Suppressor macrophage treated with lipopolysaccharide for 4 hours (primary cell): ENCODE measurements at places on chromosomes 1 and 21.

DNA sequence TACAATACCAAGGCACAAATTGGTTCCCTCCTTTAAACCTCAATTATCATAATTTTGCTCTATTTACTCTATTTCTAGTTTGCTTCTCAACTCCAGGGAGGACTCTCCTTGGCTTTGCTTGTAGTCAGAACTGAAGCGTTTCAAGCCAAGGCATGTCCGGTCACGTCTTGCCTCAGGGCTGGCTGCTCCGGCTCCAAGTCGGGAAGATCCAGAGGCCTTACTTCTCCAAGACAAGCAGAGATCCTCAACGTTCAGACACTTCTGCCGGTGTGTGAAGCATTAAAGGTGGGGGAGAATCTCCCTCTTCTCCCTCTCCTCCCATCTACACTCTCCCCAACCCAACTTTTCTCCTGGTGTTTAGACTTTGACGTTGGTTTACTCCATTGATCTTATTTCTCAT lies 7.2 kb upstream of the HHAT start:
- no peak for DNase-seq

- peak; percentile 73 for DNase-seq
Measured at GRCh38 chr1:204565617-204566582, 49.7 kb downstream of the MDM4 start.

DNA sequence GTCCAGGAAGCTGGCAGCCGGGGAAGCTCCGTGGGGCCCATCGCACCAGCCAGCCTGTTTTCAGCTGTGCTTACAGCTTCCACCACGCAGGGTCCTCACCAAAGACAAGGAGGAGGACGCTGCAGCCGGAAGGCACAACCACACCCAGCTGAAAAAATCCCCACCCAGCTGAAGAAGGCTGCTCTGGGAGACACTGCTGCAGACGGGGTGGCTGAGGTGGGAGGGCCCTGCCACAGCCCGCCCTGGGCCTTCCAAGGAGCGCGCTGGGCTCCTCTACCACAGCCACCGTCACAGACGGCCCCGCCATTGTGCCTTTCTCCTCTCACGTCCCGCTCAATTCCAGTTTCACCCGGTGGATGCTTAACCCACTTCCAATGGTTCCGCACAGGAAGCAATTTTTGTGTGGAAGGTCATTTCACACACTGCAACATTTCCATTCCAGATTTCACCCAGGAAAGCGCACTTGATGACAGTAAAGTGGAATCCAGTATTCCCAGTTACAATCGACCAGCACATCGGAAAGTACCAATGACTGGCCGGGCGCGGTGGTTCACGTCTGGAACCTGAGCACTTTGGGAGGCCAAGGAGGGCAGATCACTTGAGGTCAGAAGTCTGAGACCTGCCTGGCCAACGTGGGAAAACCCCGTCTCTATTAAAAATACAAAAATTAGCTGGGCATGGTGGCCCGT lies 47.9 kb downstream of the NPHP4 start:
- no peak for DNase-seq

DNA sequence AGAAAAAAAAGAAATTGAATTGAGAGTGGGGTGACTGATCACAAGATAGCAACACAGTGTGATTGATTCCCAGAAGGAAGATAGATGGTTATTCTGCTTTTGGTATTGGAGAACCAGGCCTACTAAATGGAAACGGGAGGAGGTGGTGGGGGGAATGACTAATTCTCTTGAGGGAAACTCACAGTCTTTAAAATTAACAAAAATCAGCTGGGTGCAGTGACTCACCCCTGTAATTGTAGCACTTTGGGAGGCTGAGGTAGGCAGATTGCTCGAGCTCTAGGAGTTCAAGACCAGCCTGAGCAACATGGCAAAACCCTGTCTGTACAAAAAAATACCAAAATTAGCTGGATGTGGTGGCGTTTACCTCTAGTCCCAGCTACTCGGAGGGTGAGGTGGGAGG lies 134.6 kb upstream of the PDE4B start:
- DNase-seq, result peak; percentile 7

GRCh38 chr1:214451596-214451995 lies 99.8 kb downstream of the PTPN14 start:
- no peak for DNase-seq

GRCh38 chr1:56202796-56203492 lies 376.4 kb downstream of the PLPP3 start:
- no peak for DNase-seq

DNA sequence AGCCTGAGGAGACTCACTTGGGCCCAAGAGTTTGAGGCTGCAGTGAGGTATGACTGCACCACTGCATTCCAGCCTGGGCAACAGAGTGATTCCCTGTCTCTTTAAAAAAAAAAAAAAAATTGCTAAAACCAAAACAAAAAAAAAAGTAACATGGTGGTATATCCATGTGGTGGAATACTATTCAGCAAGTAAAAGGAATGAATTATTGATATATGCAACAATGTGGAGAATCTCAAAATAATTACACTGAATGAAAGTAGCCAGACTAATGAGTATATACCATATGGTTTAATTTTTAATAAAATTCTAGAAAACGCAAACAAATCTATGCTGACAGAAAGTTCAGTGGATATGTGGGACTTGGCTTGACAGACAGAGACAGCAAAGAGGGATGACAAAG lies 80.3 kb upstream of the DMRTA2 start:
- DNase-seq, result no peak

DNA sequence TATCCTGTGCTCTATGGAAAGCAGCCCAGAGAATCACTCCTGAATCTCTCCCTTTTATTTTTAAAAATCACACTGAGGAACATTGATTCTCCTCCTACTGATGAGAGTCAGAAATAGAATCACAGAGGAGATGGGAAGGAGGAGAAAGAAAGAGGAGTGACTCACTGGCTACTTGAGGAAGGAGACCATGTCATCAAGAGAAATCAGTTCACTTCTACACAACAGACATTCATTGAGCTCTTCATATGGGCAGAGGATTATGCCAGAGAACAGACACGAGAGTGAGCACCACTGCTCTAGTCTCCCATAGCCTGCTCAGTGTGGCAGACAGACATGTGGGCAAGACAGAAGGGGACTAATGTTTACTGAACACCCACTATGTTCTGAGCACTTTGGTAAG lies 44.2 kb downstream of the RAB3B start:
- no peak for DNase-seq

- no peak for DNase-seq
Measured at GRCh38 chr1:230814949-230815692, 53.2 kb downstream of the C1orf198 start.

GRCh38 chr1:202164271-202165037 lies 4.1 kb upstream of the PTPN7 start:
- DNase-seq, result no peak

DNA sequence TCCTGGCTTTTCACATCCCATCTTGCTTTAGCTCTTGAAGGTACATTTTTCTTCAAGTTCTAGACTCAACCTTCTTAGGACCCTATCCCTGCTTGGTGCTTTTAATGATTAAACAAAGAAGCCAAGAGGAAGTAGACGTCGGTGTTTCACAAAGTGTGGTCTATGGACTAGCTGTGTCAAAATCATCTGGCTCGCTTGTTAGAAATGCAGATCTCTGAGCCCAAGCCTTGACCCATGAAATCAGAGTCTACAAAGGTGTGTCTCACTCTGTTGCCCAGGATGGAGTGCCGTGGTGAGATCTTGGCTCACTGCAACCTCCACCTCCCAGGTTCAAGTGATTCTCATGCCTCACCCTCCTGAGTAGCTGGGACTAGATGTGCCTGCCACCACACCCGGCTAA lies 295.5 kb upstream of the KAZN start:
- DNase-seq, result no peak

GRCh38 chr1:204882479-204882878 lies 11.8 kb downstream of the NFASC start:
- DNase-seq, result no peak

GRCh38 chr21:34187935-34188334 lies 114.6 kb downstream of the MRPS6 start:
- DNase-seq, result no peak
